Stimulated activated naive CD4-positive, alpha-beta T cell treated with Interleukin-2 at 50 U/mL for 16 hours (primary cell): ENCODE measurements at places on chromosomes 2 and 18.

GRCh38 chr2:12890481-12890991 lies 173.8 kb downstream of the TRIB2 start:
- no peak for DNase-seq

DNA sequence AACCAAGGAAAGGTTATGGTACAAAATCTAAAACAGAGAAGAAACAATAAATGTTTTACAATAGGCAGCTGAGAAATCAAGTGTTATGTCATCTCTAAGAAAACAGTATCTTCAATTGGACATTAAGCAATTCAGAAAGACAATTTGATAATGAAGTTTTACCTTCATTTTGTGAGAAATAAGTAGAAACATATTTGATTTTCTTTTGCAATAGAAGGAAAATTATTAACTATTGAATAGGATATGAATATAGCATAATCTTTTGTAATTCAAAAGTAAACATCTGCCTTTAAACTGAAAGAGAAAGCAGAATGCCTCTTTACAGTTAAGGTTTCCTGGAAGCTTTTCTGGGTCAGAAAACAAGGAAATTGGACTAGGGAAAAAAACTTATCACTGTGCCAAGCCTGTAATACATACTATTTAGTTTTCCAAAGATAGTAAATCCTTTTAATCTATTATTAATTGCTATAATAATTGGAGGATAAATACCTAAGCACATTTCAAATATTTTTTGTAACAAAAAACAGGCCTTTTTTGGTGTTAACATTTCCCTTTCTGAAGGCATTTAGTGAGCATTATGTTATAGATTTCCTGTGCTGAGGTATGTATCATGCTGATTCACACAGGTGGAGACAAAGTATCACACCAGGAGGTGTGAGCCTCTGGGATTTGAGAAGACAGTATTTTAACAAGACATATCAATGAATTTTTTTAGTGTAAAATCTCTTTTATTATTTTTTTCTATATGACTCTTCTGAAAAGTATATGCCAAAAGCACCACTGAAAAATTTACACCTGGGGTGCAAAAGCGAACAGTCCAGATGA lies 947.0 kb upstream of the CDH2 start:
- no peak for DNase-seq

DNA sequence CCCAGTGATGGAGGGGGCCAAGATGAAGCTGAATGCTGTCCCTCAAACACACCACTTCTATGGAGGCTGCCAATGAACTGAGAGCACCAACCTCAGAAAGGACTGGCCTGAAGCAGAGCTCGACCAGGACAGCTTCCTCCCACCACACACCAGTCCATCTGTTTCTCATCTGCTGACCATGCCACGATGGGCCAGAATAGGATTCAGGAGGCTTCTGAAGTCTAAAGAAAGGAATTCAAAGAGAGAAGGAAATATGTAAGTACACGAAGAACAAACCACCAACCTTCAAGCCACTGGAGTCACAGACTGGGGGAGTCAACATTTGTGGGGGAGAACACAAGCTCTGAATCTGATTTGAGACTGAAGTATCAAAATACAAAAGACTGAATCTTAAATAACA lies 157.6 kb upstream of the CCDC68 start:
- DNase-seq: no peak

DNA sequence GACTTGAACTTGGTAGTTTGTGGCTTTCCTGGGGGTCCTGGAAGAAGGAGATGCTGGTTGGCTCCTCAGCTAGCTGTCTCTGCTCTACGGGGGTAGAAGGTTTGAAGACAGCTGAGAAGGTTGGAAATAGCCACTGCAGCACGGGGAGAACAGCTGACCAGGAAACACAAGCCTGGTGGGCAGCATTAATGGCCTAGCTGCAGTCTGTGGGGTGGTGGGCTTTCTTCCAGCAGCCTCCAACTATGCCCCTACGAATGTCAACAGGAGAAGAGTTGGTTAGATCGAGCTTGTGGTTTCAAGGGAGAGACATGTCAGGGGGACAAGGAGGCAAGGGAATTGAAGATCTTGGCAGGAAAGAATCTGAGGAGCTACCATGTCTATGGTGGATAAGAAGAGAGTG lies 38.9 kb downstream of the PMAIP1 start:
- DNase-seq: no peak

DNA sequence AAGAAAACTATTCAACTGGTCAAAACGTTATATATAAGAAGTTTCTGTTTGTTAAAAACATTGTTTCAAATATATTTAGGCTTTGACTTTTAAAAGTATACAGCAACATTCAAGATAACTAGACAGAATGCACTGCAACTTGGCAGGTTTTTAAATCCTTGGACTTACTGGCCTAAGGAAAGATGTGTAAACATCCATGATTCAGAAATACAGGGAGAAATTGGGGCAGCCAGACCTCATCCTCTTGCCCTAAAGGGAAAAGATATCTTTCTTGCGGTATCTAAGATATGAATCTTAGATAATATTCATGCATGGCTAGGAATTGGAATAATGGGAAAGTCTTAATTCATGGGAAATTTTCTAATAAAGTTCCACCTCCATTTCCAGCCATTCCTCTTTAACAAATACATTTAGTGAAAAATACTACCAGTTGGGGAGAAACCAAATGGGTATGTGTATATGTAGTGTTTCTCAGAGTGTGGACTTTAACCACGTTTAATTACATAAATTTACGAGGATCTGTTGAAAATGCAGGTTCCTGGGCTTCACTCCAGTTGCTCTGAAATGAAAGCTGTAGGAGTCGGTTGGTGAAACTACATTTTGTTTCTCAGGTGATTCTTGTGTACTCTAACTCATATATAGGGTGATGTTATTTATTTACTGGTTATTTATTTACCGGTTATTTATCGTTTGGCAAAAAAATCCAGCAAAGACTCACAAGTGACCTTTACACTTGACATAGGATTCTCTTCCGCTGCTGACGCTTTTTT lies 587 bp upstream of the TANK start:
- DNase-seq: no peak

DNA sequence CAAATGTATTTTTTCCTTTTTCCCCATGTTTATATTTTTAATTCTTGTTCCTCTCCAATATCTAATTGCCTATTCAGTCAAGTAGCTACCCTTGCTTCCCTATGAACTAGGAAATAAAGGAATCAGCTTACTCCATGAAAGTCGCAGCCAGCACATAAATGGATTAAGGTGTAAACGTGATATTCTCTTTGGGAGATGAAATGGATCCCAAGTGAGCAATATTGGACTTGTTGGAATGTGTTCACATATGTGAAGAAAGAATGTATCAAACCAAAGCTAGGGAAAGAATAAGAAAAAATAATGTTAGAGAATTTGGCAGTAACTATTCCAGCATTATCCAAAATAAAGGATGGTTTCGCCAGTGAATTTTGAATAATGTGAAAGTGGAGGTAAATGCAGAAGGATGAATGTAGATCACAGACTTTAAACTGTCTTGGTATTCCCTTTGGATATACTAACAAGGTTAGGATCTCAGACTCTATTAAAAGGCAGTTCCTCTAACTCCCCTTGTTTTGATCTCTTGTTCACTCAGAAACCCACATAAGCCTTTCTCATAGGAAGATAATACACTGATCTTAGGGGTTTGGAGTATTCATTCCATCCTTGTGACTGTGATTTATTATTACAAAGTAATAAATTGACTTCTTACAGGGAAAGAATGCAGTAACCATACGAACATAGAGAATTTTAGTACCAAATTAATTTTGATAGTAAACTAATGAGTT lies 208.1 kb downstream of the BABAM2 start:
- DNase-seq: no peak

DNA sequence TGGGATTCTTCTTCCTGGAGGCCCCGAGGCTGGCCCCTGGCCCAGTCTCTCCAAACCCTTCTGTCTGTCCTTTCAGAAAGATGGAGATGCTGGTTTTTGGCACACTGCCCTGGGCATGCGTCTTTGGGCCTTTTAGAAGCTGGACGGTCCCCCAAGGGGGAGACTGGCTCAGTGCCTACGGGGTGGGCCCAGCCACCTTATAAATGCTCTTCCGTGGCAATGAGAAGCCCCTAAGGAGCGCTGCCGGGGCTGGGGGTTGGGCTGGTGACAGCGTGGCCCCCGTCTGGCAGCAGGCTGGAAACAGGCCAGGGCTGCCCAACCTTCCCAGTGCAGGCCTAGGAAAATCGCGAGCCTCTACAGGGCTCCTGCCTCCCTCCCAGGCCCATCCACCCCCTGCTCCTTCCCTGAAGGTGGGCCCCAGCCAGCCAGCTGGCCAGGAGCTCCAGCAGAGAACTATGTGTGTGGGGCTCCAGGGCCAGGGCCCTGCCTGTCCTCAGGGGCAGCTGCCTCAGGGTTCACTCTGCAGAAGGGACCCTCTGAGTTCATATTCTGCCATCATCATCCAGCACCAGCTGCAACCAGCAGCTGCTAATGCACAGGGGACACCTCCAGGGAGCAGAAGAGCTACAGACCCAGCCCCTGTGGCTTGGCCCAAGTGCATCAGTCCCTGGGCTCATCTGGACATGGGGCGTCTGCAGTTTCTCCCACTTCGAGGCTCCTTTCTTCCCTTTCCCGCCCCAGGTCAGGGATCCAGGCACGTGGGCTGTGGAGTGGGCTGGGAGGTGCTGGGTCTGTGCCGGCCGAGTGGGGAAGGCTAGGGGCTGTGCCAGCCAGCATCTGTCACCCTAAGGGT lies 107.6 kb upstream of the OTOS start:
- no peak for DNase-seq

GRCh38 chr18:48124857-48125626 lies 194.6 kb upstream of the SMAD2 start:
- peak; percentile 27 for DNase-seq

- peak; percentile 33 for DNase-seq
Observed at GRCh38 chr2:148989882-148990493, 48.5 kb upstream of the LYPD6B start.

DNA sequence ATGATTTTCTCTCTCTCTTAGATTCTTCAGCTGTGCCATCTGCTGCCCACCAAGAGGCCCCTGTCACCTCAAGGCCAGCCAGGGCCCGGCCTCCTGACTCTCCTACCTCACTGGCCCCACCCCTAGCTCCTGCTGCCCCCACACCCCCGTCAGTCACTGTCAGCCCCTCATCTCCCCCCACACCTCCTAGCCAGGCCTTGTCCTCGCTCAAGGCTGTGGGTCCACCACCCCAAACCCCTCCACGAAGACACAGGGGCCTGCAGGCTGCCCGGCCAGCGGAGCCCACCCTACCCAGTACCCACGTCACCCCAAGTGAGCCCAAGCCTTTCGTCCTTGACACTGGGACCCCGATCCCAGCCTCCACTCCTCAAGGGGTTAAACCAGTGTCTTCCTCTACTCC lies 9.4 kb upstream of the GMPPA start:
- no peak for DNase-seq

DNA sequence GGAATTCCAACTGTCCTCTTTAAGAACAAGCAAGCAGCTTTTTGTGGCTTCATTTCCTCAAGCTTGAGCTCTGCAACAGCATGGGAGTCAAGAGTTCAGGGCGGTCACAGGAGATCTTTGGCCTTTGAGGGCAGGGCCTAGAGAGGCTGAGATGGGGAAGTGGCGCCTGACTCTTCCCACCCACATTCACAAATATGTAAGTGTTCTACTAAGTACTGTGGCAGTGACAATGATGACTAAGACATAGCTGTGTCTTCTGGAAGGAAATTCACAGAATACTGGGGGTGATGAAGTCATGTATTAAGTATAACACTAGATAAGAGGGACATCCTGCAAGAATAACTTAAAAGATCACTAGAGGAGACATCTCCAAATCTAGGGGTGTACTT lies 15.0 kb downstream of the RND3 start:
- no peak for DNase-seq

- DNase-seq: no peak
Observed at GRCh38 chr18:8019600-8019999, 452.5 kb downstream of the PTPRM start.

DNA sequence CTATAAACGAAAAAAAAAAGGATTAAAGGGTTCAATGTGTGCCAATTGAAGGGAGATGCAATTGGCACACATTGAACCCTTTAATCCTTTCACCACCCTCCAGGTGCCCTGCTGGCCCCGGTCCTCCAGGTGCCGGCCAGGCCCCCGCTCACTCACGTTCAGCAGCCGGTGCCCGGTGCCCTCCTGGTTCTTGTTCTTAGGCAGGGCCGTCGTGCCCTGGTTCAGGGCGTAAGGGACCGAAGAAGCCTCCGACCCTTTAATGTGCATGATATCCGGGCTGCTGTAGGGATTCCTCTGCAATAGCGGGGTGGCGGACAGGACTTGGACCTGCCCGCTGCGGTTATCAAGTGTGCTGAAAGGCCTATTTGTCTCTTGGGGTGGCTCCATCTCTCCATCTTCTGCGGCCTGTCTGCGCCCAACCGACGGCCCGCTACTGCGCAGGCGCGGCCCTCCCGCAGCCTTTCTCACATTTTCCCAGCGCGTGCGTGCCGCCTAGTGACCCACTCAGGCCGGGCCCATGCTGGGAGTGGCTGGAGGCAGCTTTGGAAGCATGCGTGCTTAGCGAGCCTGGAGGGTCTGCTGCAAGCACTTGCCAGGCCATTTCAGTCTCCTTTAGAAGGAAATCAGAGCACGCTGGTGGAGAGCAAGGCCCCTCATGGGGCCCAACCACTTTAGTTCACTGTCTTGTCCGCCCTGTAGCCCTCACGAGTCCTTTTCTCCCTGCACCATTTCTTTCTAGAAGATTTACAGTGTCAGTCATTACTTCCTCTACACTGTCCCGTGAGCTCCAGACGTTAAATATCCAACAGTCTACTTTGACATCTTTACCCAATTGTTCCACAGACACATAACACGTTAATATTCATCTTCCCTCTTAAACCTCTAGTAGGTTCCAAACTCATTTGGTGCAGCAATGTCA lies 24.3 kb downstream of the TMEM237 start:
- no peak for DNase-seq

DNA sequence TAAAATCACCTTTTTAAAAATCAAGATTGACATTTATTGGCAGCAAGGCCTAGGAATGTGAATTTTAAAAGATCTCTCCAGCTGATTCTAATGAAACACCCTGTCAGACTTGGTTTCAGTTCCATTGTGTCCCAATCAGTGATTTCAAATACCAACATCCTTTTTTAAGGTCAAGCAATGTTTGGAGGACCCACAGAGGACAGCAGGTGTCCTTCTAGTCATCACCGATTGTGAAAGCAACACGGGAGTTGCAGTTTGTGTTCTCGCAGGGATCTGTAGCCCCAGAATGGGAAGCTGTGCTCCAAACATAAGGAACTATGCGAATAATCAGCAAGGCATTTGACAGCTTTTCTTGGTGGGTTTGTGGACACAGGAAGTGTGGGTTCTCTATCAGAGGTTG lies 4.5 kb upstream of the KIDINS220 start:
- DNase-seq: no peak

DNA sequence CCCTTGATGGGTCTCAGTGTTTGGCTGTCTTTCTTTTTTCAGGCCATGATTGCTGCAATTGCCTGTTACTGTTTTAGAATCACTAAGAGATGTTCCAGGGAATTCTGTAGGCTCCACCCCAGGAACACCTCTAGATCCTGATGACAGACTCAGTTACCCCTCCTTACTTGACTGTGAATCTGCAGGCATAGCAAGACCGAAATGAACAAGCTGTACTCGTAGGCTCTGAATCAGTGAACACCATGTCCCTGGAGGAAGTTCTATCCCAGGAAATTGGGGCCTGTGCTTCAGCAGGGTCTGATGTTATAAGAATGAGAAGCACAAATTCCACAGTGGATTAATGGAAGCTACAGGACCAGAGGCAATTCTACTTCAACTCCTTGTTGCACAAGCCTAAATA lies 148.6 kb downstream of the COPS8 start:
- no peak for DNase-seq
